Activated CD4-positive, alpha-beta T cell treated with anti-CD3 and anti-CD28 coated beads for 1 hour (primary cell): ENCODE measurements at places on chromosomes 3 and 15.

- peak; percentile 77 for DNase-seq
Observed at GRCh38 chr15:45429941-45430792, 51.8 kb upstream of the GATM start.

DNA sequence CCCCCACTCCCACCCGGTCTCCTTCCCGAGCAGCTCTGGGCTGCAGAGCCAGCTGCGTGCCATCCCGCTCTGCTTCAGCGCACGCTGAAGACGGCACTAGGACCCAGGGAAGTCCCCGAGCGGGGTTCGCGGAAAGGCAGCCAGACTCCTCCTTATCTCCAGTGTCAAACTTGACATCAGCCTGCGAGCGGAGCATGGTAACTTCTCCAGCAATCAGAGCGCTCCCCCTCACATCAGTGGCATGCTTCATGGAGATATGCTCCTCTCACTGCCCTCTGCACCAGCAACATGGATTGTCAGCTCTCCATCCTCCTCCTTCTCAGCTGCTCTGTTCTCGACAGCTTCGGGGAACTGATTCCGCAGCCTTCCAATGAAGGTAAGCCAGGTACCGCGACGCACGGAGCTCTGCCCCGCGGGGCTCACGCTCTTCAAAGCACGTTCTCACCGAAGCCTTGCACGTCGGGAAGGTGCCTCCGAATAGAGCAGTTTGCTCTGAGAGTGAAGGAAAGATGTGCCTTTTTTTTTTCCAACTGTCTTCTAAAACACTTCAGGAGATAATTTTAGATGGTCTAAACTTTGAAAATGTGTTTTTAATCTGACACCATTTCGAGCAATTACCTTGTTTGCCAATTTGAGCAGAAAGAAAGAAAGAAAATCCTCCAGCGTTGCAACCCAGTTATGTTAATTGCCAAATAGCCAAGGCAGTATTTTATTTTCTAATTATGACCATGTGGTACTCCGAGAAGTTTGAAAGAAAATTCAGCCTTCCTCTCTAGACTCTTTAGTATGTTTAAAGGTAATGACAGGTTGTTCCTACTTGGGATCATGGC, at the start of gene EPHA3:
Gene EPHA3, plus strand, starts transcription at position 161 of the 830 bp plus-strand sequence. Its CDS starts 128 bp downstream, at position 289.
- DNase-seq = peak; percentile 12

- DNase-seq = peak; percentile 47
Observed at GRCh38 chr15:59917504-59918157, 86.5 kb upstream of the FOXB1 start.

DNA sequence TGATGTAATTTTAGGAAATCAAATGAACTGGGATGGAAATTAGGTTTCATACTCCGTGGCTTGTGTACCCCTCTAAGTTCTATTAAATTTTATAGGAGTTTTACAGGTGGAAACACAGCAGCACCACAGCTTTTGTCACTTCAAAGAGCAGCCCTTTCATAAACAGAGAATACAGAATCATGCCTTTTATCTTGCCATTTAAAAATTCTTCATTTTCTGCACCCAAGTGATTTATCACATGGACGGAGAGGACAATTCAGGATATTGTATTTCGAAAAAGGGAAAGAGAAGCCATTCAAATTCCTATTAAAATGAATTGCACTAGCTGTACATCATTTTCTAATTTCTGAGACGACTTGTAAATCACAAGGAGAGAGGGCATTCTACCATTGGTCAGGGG, 245.4 kb downstream of the PTPRG start:
- no peak for DNase-seq

GRCh38 chr15:67107014-67107812, 41.8 kb downstream of the SMAD3 start:
- DNase-seq = no peak

GRCh38 chr3:57556459-57557084, 498 bp downstream of the PDE12 start:
- peak; percentile 11 for DNase-seq
